ENCODE measurements at places on chromosomes 3 and 15. TPM values are rescaled to one million over a fixed set of nuclear protein-coding genes. Genes with fewer than 3 reads are reported as not detected.

APOD gene
- 499 TPM for total RNA-seq

SAMMSON gene
- total RNA-seq: 1.00 TPM

ABHD17C gene
- 24.2 TPM for total RNA-seq

SYNPR gene
- 96.3 TPM for total RNA-seq

SNTN gene
- not detected for total RNA-seq

KBTBD13 gene
- not detected for total RNA-seq

TJP1 gene
- total RNA-seq: 160 TPM

PTH1R gene
- 10.9 TPM for total RNA-seq

MYD88 gene
- total RNA-seq: 4.7 TPM

TRH gene
- not detected for total RNA-seq

THAP10 gene
- total RNA-seq: 13.9 TPM

GOLGA8T gene
- total RNA-seq: 1.6 TPM

SLC9C1 gene
- not detected for total RNA-seq

SHC4 gene
- 16.8 TPM for total RNA-seq

CD96 gene
- total RNA-seq: 0.19 TPM

DUOX2 gene
- total RNA-seq: 0.93 TPM

All from dorsolateral prefrontal cortex (tissue), 122 donors.